ENCODE measurements at places on chromosomes 4 and X.

- no peak for DNase-seq
These were observed 156.1 kb downstream of the STPG2 start for GRCh38 chr4:97987019-97987648.

- DNase-seq: peak; percentile 48
These were observed 662 bp downstream of the UBA1 start for GRCh38 chrX:47194194-47194787.

GRCh38 chrX:85977218-85977617 lies 70.1 kb downstream of the CHM start:
- DNase-seq: no peak

- no peak for DNase-seq
These were observed 868 bp downstream of the AFAP1 start for GRCh38 chr4:7938609-7939376.

GRCh38 chr4:139700568-139700967 lies 34.9 kb downstream of the MGST2 start:
- DNase-seq: no peak

DNA sequence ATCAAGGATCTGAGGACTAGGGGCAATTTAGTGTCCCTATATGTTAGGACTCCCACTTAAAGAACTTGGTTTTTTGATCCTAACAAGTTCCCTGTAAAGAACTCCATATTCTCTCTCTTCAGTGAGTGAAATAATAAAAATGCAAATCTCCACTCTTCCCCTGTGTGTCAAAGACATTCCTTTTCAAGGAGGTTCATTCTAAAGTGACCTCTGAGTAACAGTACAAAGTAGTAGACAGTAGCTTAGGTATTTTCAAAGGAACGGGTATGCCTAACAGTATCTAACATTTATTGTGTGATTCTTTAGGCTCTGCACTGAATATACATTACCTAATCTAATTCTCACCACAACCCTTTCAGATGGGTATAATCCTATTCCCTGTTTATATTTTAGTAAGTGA lies 58.4 kb upstream of the SCOC start:
- DNase-seq: no peak

GRCh38 chr4:170675568-170676262 lies 586.0 kb upstream of the AADAT start:
- no peak for DNase-seq

GRCh38 chr4:6986072-6986780 lies 56.9 kb upstream of the TADA2B start:
- DNase-seq: no peak

DNA sequence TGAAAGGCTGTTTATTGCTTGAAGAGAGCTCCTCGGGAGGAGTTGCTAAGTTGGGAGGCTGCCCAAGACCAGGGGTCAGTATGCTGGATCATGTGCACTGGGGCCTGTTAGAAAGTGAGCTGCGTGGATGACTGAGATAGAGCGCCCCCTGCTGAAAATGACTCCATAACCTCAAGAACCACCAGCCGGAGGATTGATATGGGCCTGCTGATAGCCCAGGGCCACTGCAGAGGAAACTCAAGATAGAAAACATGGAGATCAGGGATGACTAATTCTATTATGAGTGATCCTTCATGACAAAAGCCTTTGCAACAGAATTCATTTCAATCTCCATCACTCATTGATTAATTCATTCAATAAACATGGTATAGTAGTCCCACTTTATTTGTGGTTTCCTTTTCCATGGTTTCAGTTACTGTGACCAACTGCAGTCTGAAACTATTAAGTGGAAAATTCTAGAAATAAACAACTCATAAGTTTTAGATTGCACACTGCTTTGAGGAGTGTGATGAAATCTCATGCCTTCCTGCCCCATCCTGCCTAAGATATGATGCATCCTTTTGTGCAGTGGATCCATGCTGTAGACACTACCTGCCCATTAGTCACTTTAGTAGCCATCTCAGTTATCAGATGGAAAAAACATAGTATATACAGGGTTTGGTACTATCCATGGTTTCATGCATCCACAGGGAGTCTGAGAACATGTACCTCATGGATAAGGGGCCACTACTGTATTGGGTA lies 126.7 kb upstream of the MBNL3 start:
- DNase-seq: peak; percentile 61

- no peak for DNase-seq
These were observed 605.8 kb downstream of the SPOCK3 start for GRCh38 chr4:166628454-166628853.

DNA sequence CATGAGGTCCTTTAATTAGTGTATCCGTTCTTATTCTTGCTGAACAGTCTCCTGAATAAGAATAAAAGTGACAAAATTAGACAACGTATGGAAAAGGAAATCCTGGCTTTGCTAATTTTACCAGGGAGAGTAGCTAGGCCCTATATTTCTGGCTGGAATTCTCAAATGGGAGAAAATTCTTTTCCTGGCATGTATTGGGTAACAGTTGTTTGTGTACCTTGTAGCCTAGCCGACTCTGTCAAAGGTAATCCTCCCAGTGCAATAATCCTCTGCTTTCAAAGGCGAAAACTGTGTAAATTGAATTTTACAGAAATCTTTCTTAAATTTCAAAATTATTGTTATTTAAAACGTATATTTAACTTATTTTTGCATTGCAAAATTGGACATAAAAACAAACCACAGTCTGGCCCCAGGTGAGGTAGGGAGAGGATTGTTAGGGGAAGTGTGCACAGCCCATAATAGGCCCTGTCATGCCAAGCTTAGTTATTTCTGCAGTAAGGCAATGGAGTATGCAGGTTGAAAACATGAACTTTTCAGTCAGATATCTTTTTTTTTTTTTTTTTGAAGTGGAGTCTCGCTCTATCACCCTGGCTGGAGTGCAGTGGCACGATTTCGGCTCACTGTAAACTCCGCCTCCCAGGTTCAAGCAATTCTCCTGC lies 18.9 kb upstream of the TENM3 start:
- DNase-seq: no peak

DNA sequence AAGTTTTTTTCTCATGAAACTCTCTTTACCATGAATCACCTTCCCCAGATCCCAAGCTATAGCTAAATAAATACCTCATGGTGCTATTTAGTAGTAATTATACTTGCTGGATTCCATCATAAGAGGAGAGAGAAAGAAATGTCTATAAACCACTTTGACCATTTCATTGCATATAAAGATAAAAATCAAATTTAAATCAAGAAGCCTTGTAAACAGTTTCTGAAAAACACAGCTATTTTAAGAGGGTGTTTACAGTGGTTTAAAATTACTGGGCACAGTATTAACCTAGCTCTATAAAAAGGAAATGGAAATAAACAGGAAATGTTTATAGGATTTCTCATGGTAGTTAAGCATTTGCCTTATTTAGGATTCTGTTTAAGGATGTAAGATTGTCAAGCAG lies 637.9 kb downstream of the ADGRL3 start:
- no peak for DNase-seq

DNA sequence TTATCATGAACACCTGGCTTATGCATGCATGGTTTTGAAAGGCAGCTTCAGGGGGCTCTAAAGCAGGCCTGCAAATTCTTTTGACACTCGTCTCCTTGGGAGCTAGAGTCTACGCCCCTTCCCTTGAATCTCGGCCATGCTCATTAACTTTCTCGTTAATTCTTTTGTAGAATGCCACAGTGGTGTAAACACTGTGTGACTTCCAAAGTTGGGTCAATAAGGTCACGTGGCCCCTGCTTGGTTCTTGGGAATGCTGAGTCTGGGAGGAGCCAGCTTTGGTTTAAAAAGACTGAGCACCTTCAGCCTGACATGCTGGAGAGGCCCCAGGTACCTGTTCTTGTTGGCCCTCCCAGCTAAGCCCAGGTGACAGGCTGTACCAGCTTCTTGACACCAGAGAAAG lies 228.4 kb downstream of the DHRSX start:
- DNase-seq: no peak

DNA sequence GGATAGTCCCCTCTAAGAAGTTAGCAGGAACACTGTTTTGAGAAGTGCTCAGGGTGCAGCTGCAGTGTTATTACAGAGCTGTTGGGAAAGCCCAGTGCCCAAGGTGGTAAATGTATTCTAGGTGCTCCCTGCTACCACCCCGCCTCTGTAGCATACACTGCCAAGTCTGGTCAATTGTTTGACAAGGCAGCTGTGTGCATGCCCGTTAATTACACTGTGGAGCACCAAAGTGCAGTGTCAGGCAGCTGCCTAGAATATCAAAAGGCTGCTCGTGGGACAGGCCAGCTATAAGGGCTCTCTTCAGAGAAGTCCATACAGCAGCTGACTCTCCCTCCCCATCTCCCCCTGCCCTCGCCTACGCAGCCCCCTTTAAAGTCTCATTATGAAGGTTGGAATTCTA lies 99.9 kb upstream of the KLHL13 start:
- DNase-seq: no peak

- DNase-seq: no peak
These were observed 17.7 kb downstream of the MID1 start for GRCh38 chrX:10602646-10603045.

GRCh38 chrX:125654501-125654900 lies 334.8 kb downstream of the TEX13C start:
- DNase-seq: no peak

GRCh38 chr4:184171011-184171410 lies 46.7 kb downstream of the ENPP6 start:
- no peak for DNase-seq

- no peak for DNase-seq
These were observed 40.5 kb downstream of the LCORL start for GRCh38 chr4:17981063-17981462.

GRCh38 chrX:100895365-100896075 lies 21.4 kb upstream of the NOX1 start:
- no peak for DNase-seq

DNA sequence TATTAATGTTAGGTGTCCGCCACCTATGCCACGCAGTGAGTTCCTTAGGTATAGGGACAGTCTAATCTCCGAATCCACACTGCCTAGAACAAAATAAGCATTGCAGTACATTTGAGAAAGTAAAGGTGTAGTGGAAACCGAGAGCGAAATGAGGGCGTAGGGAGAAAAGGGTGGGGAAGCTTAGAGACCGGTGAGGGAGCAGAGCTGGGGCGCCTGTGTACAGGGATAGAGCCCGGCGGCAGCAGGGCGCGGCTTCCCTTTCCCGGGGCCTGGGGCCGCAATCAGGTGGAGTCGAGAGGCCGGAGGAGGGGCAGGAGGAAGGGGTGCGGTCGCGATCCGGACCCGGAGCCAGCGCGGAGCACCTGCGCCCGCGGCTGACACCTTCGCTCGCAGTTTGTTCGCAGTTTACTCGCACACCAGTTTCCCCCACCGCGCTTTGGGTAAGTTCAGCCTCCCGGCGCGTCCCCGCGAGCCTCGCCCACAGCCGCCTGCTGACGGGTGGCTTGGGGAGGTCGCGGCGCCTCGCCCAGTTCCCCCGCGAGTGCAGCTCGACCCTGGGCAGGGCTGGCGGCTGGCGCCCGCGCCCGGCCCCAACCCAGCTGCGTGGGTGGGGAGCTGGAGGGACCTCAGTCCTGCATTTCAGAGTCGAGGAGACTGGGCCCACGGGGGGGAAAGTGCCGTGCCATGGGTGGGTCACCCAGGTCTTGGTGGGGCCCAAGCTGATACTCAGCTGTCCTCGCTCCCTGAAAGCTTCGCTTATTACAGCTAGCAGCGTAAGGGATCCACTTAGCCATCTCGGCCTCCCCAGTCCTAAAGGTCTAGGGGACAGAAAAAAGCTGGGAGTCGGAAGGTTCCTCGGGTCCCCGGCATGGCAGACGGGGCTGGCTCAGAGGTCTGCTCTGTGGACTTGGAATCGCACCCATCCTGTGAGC lies at the start of gene ANXA3:
Gene ANXA3, plus strand, starts transcription at position 351 of the 932 bp plus-strand sequence. CDS start 2,704 bp downstream, outside the sequence.
- DNase-seq: no peak

DNA sequence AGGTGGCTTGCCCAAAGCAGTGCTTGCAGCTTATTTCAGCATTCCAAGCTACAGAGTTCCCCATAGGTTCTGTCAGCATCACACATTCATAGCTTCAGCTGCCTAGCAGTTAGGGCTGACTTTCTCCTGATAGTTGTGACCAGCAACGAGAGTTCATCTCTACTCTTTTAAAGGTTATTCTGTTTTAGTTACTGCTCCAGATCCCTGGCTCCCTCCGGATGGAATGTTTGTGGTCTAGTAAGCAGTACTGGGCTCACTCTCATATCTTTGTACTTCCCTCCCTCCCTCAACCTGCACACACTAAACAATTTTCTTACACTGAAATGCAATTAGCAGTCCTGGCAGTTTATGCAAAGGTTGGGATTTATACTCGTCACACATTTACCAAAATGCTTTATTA lies 43.9 kb downstream of the PTTG2 start:
- no peak for DNase-seq

DNA sequence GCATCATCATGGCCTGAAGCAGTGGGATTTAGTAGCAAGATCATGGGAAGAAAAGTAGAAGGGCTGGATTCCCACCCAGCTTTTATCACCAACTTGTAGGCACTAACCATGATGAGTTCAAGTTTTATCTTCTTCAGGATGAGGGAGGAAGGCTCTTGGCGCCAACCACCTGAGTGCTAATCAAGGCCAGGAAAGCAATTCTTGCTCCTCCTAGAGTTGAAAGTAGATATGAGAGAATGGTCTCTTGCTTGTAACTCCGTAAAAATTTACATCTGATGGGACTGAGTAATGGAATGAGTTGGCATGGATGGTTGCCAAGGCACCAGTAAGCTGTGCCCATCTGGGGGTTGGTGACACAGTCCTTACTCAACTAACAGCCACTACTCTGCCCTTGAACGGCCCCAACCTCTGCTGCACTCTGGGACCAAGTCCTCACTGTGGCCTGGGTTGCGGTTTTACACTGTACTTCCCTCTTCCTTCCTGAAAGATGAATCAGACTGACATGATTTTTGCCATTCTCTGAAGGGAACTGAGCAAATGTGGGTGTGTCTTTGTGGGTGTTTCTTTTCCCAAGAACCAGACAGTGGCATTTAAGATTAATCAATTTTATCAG lies 39.4 kb upstream of the NDP start:
- DNase-seq: peak; percentile 4

- DNase-seq: no peak
These were observed 257.3 kb downstream of the ZIC3 start for GRCh38 chrX:137823257-137823656.

DNA sequence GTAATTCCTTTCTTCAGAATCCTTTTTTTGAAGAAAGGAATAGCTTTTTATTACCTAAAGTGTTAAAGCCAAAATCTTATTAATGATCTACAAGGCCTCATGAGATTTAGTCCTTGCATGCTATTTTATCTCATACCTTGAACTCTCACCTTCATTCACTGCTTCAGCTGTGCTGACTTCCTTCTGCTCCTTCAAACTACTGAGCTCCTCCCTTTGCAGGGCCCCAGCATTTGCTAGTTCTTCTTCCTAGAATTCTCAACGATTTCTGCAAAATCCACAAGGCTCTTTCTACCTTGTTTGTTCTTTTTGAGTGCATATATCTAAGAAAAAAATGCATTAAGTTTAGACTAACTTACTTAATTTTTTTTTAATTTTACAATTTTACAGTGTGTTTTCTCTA lies 619.5 kb downstream of the EPHA5 start:
- no peak for DNase-seq

- DNase-seq: no peak
These were observed 23.8 kb downstream of the REELD1 start for GRCh38 chr4:146238107-146238506.

- no peak for DNase-seq
These were observed 8.3 kb upstream of the SPP1 start for GRCh38 chr4:87967193-87967592.

DNA sequence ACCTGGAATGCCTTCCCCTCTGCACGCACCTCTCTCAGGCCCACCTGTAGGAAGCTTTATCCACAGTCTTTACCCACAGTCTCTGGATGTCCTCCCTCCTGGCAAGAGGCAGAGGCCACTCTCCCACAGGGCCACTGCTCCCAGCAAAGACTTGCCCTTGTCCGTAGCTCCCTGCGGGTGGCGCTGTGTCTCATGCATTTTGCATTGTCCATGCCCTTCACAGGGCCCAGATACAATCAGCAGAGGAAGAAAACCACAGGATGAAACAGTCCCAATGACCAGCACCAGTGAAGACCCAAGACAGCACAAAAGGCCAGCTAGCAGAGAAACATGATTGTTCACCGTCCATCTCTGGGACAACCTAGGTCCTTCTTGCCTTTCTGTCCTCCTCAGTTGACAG lies 2.1 kb upstream of the NSG1 start:
- DNase-seq: no peak

All from stimulated activated effector memory CD8-positive, alpha-beta T cell treated with anti-CD3 and anti-CD28 coated beads, Interleukin-12 subunit alpha, Interleukin-12 subunit beta, amount 100 ng/mL, for 72 hours (primary cell).